Non-pigmented ciliary epithelial cell (primary cell): ENCODE measurements at places on chromosomes 7 and 10.

DNA sequence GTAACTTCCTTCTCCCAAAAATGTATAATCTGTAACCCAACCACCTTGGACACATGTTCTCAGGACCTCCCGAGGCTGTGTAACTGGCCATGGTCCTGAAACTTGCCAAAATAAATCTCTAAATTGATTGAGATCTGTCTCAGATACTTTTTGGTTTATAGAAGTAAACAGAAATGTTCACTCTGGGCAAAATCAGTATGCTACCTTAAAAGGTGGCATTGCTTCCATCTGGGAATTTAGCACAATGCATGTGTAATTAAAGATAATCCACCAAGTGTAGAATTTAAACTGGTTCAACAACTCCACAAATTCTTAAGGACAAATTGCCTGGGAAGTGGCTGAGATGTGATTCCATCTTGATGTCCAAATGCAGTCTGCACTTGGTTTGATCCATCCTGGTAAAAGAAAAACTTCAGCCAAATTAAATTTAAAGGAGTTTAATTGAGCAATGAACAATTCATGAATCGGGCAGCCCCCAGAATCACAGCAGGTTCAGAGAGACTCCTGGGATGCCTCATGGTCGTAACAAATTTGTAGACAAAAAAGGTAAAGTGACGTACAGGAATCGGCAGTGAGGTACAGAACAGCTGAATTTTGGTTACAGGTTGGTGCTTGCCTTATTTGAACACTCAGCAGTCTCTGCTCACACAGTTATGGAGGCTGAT, 102.6 kb upstream of the PFKP start:
- no peak for DNase-seq

- no peak for DNase-seq
Measured at GRCh38 chr10:14757986-14758385, 16.7 kb downstream of the FAM107B start.

DNA sequence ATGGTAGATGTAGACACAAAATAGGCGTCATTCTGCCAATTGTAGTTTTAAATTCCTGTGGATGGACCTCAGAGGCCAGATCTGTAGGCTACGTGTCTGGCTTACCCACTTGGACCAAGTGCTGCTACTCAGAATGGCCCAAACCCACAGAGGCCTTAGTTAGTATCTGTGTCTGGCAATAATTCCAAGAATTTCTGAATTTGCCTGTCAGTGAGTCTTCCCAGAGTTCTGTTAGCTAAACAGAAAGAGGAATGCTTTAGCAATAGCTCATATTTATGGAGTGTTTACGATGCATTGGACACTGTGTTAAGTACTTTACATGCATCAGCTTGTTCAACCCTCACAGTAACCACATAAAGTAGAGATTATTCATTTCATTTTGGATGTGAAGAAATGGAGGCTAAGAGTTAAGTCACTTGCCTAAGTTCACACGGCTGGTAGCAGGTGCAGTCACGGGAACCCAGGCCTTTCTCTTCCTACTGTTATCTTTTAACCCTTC, 231.8 kb downstream of the PTEN start:
- no peak for DNase-seq

DNA sequence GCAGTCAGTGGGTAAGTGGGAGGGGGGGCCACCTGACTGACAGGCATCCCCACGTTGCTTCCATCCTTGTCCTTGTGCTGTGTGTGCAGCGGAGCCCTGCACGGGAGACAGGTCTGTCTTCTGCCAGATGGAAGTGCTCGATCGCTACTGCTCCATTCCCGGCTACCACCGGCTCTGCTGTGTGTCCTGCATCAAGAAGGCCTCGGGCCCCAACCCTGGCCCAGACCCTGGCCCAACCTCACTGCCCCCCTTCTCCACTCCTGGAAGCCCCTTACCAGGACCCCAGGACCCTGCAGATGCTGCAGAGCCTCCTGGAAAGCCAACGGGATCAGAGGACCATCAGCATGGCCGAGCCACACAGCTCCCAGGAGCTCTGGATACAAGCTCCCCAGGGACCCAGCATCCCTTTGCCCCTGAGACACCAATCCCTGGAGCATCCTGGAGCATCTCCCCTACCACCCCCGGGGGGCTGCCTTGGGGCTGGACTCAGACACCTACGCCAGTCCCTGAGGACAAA, 24.8 kb downstream of the TBATA start:
- no peak for DNase-seq

- no peak for DNase-seq
Measured at GRCh38 chr7:155835446-155836215, 23.4 kb upstream of the SHH start.

GRCh38 chr7:114857605-114858004, 64.3 kb upstream of the MDFIC start:
- no peak for DNase-seq

GRCh38 chr7:102431617-102432298, 1.6 kb upstream of the ORAI2 start:
- no peak for DNase-seq

DNA sequence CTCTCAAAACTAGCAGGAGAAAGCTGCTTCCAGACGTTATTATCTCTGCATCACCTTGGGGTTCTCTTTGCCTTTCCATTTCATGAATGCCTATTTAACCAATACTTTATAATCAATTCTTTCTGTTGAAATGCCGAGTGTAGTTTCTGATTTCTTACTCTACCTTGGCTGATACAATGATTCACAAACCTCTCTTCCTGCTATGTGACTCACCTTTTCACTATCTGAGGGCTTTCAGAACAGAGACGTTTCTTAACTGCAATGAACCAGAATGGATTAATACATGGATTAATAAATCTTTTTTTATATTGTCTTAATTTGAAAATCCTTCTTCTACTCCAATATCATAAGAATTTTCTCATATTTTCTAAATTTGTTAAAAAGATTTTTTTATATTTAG, 46.4 kb upstream of the ZNF746 start:
- DNase-seq: no peak

DNA sequence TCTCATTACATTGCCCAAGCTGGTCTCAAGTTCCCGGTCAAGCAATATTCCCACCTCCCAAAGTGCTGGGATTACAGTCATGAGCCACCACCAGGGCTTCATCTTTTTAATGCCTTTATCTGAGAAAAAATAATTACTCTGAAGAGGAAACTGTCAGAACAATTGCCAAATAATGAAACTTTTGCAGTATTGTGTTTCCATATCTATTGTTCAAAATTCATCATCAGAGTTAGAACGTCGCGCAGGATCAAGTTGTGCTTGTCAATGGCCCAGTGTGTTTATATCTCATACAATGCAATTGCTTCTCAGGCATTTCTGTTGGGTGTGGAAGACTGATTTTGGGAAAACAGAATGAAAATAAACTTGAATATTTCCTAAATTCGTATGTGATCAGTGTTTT, 143.1 kb downstream of the ARID5B start:
- DNase-seq: no peak

DNA sequence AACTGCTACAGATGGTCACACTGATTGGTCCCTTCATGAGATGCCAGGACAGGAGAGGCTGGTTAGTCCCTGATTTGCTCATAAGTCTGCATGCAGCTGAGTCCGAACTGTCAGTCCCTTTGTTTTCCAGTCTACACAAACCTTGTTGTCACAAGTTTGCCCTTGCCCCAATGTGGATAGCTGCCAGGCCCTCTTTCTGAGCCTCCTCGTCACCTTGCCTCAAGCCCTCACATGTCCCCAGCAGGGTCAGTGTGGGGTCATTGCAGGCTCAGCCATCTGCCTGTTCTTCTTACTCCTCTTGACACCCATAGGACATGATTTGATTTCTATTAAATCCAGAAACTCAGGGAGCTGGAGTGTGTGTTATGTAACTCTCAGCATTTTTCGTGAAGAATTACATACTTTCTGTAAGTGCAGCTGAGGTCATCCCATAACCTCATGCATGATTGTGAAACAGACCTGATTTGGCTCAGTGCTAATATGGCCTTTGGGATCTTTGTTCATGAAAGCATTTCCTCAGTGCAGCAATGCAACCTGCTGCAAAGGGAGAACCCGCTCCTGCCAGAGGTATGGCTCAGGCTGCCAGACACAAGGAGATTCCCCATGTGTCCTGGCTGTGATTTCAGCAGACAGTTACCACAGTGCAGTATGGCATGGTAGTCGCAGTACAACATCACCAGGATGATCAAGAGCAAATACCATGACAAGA, 70.0 kb upstream of the ZMIZ2 start:
- peak; percentile 55 for DNase-seq
